ENCODE measurements at places on chromosomes 3 and 15. TPM values are rescaled to one million over a fixed set of nuclear protein-coding genes. Genes with fewer than 3 reads are reported as not detected.

- no peak overlapping the region for H3K4me3 ChIP-seq
- H3K36me3 ChIP-seq, result no peaks in the 10 kb centered on the region
- no peak for DNase-seq
Observed at GRCh38 chr3:180707896-180708295, 28.6 kb upstream of the CCDC39 start.

DNA sequence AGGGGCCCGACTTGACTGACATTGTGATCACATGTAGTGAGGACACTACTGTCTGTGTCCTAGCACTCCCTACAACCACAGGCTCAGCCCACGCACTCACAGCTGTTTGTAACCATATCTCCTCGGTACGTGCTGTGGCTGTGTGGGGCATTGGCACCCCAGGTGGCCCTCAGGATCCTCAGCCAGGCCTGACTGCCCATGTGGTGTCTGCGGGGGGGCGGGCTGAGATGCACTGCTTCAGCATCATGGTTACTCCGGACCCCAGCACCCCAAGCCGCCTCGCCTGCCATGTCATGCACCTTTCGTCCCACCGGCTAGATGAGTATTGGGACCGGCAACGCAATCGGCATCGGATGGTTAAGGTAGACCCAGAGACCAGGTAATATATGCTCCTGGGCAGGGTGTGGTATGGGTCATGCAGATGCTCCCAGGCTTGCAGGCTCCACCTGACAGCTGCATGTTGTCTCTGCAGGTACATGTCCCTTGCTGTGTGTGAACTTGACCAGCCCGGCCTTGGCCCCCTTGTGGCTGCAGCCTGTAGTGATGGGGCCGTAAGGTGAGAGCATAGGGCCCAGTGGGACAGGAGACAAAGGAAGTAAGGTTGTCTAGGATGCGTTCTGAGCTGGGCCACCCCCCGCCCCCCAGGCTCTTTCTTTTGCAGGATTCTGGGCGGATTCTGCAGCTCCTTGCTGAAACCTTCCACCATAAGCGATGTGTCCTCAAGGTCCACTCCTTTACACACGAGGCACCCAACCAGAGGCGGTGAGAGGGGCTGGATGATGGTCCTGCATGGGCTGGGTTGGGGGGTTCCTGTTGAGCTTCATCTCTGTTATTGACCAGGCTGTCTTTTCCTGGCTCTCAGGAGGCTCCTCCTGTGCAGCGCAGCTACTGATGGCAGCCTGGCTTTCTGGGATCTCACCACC, 4.4 kb downstream of the DALRD3 start:
- H3K4me1 ChIP-seq, result peaks cover 32% of the 10 kb centered on the region
- H3K27me3 ChIP-seq, result no peaks in the 10 kb centered on the region

- H3K4me1 ChIP-seq, result peaks cover 20% of the 10 kb centered on the region
- H3K27ac ChIP-seq, result no peak overlapping the region
- no peak for DNase-seq
- H3K36me3 ChIP-seq, result no peaks in the 10 kb centered on the region
Observed at GRCh38 chr3:56121716-56122115, 346.6 kb downstream of the ERC2 start.

CLDN18 gene
- not detected for total RNA-seq

- peak overlapping the region; percentile 54 for H3K4me3 ChIP-seq
- peaks cover 29% of the 10 kb centered on the region for H3K4me1 ChIP-seq
- H3K27me3 ChIP-seq, result no peaks in the 10 kb centered on the region
- no peaks in the 10 kb centered on the region for H3K36me3 ChIP-seq
Observed at GRCh38 chr3:131216801-131217200, 164.8 kb upstream of the NUDT16 start.

GRCh38 chr3:108500728-108501127, 9.7 kb downstream of the MYH15 start:
- H3K4me3 ChIP-seq, result no peak overlapping the region
- H3K27ac ChIP-seq, result no peak overlapping the region
- no peaks in the 10 kb centered on the region for H3K4me1 ChIP-seq
- no peaks in the 10 kb centered on the region for H3K36me3 ChIP-seq

GRCh38 chr3:48244461-48244860, 3.6 kb downstream of the ZNF589 start:
- no peaks in the 10 kb centered on the region for H3K27me3 ChIP-seq
- H3K27ac ChIP-seq, result no peak overlapping the region
- peaks cover 4% of the 10 kb centered on the region for H3K36me3 ChIP-seq
- peaks cover 11% of the 10 kb centered on the region for H3K4me1 ChIP-seq
- DNase-seq, result no peak
- no peak overlapping the region for H3K4me3 ChIP-seq

DNA sequence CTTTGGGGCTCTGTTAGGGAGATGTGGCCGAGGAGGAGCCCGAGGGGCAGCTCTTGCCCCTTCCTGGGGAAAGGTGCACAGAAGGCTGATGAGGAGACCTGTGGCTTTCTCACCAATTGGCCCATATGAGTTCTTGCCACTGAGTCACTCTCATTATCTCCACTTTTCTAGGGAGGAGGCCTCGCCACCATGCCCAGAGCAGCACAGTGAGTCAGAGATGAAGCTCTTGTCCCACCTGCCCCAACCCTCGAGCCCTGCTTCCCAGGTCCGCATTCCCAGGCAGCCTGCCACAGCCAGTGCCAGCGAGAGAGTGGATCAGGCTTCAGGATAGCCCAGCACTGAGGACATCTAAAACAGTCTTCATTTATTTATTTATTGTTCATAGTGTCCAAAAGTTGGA, 53.5 kb downstream of the AMOTL2 start:
- no peak overlapping the region for H3K4me3 ChIP-seq
- peaks cover 65% of the 10 kb centered on the region for H3K4me1 ChIP-seq

SEMA7A gene
- total RNA-seq, result 1.1 TPM

- no peak overlapping the region for H3K4me3 ChIP-seq
- H3K27ac ChIP-seq, result no peak overlapping the region
- DNase-seq, result no peak
- H3K36me3 ChIP-seq, result peaks cover 16% of the 10 kb centered on the region
- H3K27me3 ChIP-seq, result no peaks in the 10 kb centered on the region
Observed at GRCh38 chr15:84766461-84767035, 18.2 kb downstream of the ZNF592 start.

DNA sequence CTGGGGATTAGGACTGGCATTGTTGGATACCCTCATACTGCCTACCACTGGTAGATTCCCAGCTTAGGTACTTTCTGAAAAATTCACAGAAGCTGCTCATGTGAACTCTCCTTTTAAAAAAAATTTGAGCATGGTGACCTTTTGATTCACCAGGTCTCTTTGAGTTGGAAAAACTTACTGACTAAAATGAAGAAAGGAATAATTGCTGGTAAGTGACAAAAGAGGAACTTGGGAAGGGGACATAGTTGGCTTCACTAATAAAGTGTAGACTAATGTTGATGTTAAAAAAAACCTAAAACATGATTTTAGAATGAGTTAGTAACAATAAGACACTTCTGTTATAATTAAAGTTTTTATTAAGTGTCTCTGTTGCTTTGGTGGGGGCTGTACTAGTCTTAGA, 8.6 kb downstream of the VPS8 start:
- H3K27me3 ChIP-seq, result no peaks in the 10 kb centered on the region
- DNase-seq, result no peak
- H3K27ac ChIP-seq, result no peak overlapping the region
- peaks cover 11% of the 10 kb centered on the region for H3K36me3 ChIP-seq
- peaks cover 11% of the 10 kb centered on the region for H3K4me1 ChIP-seq
- no peak overlapping the region for H3K4me3 ChIP-seq

ZNF774 gene
- total RNA-seq, result 3.2 TPM

DNA sequence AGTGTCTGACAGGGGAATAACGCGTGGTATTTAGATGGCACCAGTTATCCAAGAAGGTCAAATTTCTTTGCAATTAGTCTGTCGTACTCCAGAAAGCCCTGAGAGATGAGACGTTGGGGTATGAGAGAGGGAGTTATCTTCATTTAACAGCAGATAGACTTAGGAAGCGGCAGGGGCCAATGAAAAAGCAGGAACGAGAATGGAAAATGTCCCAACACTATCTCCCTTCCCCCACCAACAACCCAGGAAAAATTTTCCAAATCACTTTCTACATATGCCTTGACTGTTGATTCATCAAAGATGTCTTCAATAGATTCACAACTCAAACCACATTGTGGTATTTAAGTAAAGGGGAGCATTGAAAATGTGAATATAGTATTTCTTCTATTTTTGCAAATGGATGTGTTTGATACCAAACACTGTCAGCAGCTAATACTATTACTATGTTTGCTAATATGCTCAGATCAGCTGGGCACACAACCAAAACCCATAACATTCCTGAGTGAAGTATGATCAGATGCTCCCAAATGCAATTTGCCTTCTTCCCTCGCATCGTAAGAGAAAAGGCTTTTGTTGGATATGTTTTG, 13.3 kb upstream of the GREM1 start:
- no peak overlapping the region for H3K4me3 ChIP-seq
- DNase-seq, result no peak
- no peaks in the 10 kb centered on the region for H3K36me3 ChIP-seq
- peaks cover 24% of the 10 kb centered on the region for H3K4me1 ChIP-seq
- H3K27ac ChIP-seq, result no peak overlapping the region

GRCh38 chr3:126828306-126828705, 124.3 kb downstream of the CHCHD6 start:
- no peak for DNase-seq
- H3K4me3 ChIP-seq, result no peak overlapping the region
- no peaks in the 10 kb centered on the region for H3K27me3 ChIP-seq
- no peaks in the 10 kb centered on the region for H3K36me3 ChIP-seq
- no peaks in the 10 kb centered on the region for H3K4me1 ChIP-seq

DNA sequence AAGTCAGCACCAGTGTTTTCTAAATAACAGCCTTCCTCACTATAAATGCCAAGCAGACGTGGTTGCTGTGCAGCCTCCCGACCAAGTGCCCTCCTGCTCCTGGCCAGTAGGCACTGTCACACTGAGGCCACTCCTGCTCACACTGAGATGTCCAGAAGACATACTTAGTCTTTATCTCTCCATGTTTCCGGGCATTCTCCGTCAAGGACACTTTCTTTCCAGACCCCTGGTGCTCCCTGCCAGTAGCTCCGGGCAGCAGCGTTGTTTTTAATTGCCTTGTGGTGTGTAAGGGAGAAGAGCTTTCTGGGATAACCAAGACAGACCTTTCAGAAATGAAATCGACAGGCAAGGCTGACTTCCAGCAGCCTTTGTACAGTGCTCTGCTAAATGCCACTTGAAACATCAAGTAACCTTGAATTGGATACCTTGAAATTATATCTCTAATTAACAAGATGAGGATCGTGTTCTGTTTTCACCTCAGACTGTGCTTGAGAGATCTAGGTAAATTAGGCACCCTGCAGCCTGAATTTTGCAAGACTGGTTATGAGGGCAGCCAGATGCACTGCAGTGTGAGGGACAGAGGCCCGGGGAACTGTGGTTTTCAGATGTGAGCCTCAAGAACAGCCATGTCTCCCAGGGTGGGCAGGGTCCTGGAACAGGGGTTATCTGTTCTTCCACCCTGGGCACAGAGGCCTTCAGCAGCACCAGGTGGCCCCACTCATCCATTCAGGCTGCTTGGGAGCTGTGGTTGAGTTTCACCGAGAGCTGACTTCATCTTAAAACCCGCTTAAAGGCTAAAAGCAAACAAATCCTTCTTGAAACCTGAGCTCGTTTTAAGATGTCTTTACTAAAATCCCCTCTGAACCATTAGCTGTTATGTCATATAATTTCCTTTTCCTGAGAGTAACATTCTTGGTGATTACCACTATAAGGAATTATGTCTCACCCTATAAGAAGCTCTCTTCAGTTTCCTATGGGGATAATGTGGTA, 105.5 kb upstream of the IL12A start:
- peaks cover 54% of the 10 kb centered on the region for H3K4me1 ChIP-seq
- H3K27ac ChIP-seq, result peak overlapping the region; percentile 74
- peak; percentile 59 for DNase-seq
- no peak overlapping the region for H3K4me3 ChIP-seq

- H3K27ac ChIP-seq, result no peak overlapping the region
- H3K27me3 ChIP-seq, result no peaks in the 10 kb centered on the region
- peaks cover 22% of the 10 kb centered on the region for H3K36me3 ChIP-seq
- H3K4me3 ChIP-seq, result no peak overlapping the region
Observed at GRCh38 chr3:157142315-157142714, 17.6 kb downstream of the CCNL1 start.

DNA sequence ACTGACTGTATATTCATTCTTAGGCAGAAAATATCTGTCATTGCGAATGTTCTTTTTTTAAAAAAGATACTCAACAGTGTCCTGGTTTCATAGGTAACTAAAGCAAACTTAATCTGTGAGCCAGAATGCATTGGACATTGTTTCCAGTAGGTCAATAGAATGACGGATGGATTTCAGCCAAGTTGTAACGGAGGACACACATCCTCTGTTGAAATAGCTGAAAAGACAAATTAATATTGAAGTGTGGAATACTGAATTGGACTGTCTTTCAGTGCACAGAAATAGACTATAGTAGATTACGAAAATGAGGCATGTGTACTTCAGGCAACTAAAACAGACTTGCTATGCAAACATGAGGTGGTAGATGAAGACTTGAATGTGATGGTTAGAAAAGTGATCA, 461.6 kb downstream of the WDR72 start:
- no peaks in the 10 kb centered on the region for H3K4me1 ChIP-seq
- no peak overlapping the region for H3K4me3 ChIP-seq
- no peak for DNase-seq
- H3K36me3 ChIP-seq, result no peaks in the 10 kb centered on the region
- H3K27ac ChIP-seq, result no peak overlapping the region
- H3K27me3 ChIP-seq, result peaks cover 18% of the 10 kb centered on the region

DNA sequence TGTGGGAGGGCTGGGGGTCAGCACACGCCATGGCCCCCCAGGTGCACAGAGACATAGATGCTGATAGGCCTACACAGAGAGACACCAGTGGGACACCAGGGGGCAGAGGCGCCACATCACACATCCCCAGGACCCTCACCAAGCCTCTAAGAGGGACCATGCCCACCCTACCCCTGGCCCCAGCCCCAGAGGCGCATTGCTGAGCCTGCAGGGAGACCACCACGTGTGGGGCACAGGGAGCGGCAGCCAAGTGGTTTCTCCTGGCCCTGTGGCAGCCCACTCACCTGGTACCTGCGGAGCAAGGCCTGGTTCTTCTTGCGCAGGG, 1.2 kb downstream of the CCDC9B start:
- peaks cover 96% of the 10 kb centered on the region for H3K4me1 ChIP-seq
- peak overlapping the region; percentile 100 for H3K27ac ChIP-seq
- peaks cover 3% of the 10 kb centered on the region for H3K36me3 ChIP-seq
- H3K4me3 ChIP-seq, result peak overlapping the region; percentile 73
- no peak for DNase-seq
- no peaks in the 10 kb centered on the region for H3K27me3 ChIP-seq

DNA sequence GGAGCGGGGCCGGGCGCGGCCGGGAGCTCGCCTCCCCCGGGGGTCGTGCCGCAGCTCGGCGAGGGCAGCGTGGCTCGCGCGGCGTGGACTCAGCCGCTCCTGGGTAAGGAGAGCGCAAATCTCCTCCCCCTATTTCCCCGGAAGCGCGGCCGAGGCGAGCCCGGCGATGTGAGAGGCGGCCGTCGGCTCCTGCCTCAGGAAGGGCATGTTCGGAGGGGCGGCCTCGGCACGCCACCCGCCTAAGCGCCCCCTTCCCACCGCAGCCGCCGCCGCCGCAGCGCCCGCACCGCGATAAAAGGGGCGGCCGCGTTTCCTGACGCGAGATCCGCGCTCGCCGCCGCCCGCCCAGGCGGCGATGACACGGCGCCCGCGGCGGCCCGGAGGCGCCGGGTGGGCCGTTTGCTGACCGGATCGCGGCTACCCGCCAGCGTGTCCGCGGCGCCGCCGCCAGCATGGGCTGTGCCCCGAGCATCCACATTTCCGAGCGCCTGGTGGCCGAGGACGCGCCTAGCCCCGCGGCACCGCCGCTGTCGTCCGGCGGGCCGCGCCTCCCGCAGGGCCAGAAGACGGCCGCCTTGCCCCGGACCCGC, at the start of gene PDE8A:
Gene PDE8A, plus strand, starts transcription at position 146 of the 590 bp plus-strand sequence. Its CDS starts 307 bp downstream, at position 453.
- H3K27ac ChIP-seq, result peak within 1 kb of the TSS; percentile 96
- peaks cover 2% of the 10 kb centered on the region for H3K36me3 ChIP-seq
- peak within 1 kb of the TSS; percentile 92 for H3K4me3 ChIP-seq
- no peaks in the 10 kb centered on the region for H3K27me3 ChIP-seq
- no peak for DNase-seq

GRCh38 chr15:68592054-68592453, 13.3 kb downstream of the CORO2B start:
- H3K27ac ChIP-seq, result peak overlapping the region; percentile 78
- H3K27me3 ChIP-seq, result no peaks in the 10 kb centered on the region
- H3K36me3 ChIP-seq, result no peaks in the 10 kb centered on the region
